NCI-H2081 treated with DMSO at 0.1 percent for 48 hours (cell line): ENCODE measurements at places on chromosomes 4 and X.

- DNase-seq: no peak
Observed at GRCh38 chrX:118525174-118525730, 29.6 kb downstream of the DOCK11 start.

DNA sequence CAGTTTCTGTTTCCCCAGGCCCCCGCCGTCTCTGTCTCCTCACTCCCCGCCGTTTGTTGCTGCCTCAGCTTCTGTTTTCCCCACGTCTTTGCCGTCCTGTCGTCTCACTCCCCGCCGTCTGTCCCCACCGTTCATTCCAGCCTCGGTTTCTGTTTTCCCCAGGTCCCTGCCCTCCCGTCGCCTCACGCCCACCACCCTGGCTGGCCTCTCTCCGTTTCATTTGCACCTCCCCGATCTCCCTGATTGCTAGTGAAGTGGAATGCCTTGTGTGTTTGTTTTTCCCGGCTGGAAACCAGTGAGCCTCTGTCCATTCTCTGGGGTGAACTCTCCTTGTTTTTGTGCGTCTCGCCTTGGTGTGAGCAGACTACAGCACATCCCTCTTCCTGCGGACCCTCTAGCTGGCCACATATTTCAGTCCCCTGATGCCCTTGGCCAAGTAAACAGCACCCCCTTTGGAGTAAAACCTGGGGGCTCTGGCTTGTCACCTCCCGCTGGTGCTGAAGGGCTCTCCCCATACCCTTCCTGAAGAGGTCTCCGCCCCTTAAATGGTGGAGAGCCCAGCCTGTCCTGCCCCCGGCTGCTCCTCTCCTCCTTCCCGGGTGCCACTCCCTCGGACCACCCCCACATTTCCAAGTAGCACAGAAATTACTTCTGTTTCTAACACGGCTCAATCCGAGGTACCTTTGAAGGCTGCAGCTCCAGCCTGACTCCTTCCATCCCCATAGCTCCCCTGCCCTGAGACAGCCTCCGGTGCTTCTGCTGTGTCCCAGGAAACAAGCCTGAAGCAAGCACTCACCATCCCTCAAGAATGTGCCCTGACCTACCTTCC is 13.2 kb downstream of the TMEM175 start:
- no peak for DNase-seq

- DNase-seq: no peak
Observed at GRCh38 chr4:118353534-118354030, 779 bp upstream of the PRSS12 start.

DNA sequence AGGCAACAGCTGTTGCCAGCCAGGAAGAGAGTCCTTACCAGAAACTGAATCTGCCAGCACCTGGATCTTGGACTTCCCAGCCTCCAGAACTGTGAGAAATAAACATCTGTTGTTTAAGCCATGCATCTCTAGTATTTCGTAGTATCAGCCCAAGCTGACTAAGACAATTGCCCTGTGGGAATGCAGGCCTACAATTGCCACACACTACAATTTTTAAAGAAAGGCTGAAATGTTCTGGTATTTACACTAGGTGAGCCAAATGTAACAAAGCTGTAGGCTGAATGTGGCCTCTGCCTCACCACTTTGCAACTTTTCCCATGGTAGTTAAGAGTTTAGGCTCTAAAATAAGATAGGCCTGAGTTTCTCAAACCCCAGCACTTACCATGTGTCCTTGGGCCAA is 59.1 kb downstream of the SPATA18 start:
- no peak for DNase-seq

DNA sequence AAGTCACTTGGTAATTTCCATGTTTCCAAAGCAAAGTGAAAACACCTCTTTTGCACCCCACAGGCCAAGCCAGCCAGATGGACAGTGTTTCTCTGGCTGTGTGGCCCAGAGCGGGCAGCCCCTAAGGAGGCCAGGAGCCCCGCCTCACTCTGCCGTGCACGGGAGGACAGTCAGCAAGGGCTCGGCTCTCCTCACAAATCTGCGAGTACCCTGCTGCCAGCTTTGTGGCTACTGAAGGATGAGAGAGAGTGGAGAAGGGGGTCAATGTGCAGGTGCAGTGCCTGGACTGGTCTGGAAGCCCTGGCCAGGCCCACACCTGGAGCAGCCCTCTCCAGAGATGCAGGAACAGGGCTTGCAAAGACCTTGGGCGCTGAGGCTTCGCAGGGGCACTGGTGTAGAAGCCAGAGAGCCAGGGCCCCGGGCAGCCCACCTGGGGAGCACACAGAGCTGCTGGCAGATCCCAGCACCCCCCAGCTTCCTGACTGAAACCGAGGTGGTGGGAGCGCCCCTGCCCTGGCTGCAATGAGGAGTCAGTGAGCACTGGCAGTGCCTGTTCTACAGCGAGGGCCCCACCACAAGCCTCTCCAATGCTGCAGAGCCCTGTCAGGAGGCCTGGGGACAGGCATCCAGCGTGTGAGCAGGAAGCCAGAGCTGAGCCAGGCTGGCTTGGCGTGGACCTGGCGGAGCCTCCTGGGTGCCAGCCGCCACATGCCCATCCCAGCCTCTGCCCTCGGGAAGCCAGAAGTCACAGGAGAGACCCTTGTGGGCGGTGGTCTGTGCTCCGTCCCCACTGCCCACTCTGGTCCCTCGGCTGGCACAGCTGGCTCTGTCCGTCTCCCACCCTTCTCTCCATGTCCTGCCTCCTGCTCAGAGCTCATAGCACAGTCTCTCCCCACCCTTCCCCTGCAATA is 3.9 kb downstream of the SPON2 start:
- no peak for DNase-seq

DNA sequence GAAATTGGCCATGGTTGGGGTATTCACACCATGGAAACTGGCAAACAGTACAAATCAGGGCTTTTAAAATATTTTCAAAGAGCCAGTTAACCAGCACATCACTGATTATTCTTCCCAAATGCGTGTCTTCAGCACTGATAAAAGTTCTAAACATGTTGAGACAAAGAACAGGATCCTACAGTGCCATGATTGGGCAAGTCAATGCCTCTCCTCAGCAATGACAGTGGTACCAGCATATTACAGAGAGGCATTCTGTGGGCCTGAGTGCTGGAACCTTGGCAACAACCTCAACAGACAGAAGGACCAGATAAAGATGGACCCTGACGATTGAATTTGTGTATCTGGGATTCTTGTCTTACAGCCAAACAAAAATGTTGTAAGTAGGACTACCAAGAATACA is 108.9 kb downstream of the EFHC2 start:
- DNase-seq: no peak

DNA sequence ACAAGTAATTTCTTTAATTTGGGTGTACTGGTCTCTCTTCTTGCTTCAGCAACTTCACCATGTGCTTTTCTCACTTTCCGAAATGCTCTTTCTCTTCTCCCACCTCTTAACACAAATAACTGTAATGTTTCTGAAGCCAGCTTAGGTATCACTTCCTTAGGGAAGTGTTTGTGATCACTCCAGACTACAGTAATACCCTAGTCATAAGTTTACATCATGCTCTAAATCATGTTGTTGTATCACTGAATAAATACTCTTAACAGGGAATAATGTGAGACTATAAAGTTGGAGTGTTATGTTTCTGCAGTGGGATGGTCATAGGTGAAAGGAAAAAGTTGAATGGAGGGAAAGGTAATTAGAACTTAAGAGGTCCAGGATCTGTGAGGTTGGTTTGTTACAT is 712.3 kb downstream of the C4orf33 start:
- no peak for DNase-seq

GRCh38 chr4:123200051-123200940 is 196.3 kb upstream of the SPRY1 start:
- DNase-seq: no peak
